ENCODE measurements at places on chromosomes 5 and 9. TPM values are rescaled to one million over a fixed set of nuclear protein-coding genes. Genes with fewer than 3 reads are reported as not detected.

The FXN gene
- total RNA-seq = 21.2 TPM

The ZDHHC11 gene
- total RNA-seq = 0.67 TPM

The NEUROG1 gene
- not detected for total RNA-seq

The LRRC19 gene
- total RNA-seq = not detected

The GMCL2 gene
- total RNA-seq = not detected

DNA sequence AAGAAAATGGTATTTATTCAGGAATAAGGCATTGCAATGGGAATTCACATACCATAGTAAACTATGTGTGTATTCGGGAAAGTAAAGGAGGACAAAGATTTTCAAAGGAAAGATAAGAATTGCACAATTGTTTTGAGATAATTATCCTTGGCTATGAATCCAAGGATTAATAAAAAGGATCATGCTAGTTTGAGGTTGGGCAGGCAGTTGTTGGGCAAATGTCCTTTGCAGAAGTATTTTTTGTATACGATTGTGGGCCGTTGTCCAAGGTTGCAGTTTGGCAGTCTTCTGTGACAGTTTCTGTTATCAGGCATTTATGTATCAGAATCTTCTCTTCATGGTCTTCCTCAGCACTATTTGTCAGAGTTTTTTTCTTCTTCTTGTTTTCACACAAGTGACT lies 10.6 kb upstream of the UBAP2 start:
- DNase-seq = no peak

GRCh38 chr5:111320953-111321352 lies 96.8 kb downstream of the CAMK4 start:
- no peak for DNase-seq

DNA sequence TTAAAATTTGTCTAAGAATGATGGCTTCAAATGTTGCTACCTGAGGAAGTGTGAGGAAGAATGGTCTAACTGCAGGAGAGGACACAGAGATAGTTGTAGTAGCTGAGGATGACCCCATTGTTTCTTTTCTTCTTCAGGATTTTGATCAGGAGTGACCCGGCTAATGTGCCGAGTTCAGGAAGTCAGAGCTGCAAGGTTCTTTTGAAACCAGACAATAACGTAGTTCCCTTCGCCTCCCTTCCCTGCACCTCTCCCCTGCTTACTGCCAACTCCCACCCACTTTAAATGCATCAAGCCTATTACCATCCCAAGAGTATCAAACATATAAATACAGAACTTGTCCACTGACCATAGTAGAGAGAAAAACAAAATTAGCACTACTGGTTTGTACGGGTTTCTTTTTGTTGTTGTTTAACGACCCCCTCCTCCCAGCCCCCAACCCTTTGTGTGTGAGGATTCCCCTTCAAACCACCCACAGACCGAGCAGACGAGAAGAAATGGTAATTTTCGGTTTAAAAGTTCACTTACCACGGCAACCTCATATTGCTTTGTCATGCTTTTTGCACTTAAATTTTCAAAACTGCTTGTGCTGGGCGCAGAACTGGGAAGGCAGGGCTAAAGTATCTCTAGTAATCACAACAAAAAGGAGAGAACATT lies 23.5 kb upstream of the ELAVL2 start:
- DNase-seq = no peak

- peak; percentile 80 for DNase-seq
Measured at GRCh38 chr5:58405175-58405574, 54.7 kb downstream of the PLK2 start.

DNA sequence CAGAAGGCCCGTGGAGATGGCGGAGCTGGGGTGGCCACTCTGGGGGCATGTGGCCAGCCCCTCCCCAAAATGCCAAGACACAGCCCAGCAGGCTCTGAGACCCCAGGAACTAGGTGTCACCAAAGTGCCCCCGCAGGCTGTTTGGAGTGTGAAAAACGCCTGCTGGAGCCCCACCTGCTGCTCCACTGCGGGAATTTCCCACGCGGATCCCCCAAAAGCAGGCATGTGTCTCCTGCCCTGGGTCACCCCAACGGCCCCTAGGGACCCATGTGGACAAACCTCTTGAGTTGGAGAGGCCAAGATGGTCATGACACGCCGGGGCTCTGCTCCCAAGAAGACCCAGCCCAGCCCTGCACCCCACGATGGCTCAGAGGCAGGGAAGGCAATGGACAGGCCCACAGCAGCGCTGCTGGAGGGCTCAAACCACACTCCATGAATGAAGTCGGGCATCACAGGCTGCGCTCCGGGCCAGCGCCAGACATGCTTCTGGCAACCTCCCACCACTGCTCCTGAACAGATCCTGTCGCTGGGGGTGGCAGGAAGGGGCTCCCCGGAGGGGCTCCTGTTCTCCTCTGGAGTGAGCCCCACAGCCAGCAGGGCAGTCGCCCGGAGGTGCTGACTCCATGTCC lies 15.3 kb downstream of the NOTCH1 start:
- no peak for DNase-seq
